NCI-H1105 (cell line): ENCODE measurements at places on chromosomes 6 and 20.

DNA sequence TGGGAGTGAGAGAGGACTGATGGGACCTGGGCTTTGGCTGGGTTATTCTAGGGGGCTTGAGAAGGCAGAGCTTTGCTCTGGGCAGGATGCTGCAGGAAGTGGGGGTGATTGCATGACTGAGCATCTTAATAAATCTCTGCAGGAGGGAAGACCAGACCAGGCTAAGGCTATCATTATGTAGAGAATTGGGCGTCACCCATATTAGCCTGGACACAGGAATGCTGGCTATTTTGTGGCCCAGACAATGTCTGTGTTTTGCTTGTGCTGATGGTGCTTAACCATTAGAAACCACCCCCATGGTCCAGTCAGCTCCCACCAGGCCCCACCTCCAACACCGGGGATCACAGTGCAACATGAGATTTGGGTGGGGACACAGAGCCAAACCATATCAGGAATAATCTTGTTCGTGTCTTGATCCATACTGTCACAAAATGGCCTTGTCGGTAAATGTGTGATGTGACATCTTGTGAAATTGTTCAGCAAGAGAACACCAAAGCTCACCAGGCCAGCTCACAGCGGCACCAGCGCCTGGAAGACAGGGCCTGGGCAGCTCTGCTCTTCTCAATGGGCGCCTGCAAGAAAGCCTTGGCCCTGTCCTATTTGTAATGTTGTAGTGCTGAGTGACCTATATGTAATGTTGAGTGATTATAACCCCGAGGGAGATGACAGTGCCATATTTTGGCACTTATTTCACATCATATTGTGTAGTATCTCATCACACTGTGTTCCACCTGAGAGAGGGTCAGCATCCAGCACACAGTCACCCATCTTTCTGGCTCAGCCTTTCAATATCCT, 211.8 kb downstream of the QKI start:
- no peak for DNase-seq

GRCh38 chr20:52075400-52075799, 116.2 kb downstream of the ZFP64 start:
- DNase-seq, result no peak

DNA sequence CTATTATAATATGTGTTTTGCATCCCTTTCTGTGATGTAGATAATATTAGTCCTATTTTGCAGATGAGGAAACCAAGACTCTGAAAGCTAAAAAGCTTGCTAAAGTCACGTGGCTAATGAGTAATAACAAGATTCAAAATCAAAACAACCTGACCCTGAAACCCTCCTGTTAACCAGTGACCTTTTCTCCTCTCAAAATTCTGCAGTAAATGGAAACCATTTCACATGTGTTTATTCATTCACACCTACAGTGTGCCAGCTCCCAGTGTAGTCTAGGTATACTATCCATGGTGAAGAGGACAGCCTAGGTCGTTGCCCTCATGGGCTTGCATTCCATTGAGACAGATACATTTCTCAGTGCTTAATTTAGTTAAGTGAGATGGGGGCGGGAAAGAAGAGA, 30.6 kb upstream of the PHACTR2 start:
- DNase-seq, result no peak

GRCh38 chr20:44404204-44405181, 49.0 kb downstream of the HNF4A start:
- no peak for DNase-seq

GRCh38 chr20:9141921-9142320, 73.0 kb downstream of the PLCB4 start:
- DNase-seq, result no peak

GRCh38 chr6:44042261-44042988, 84.8 kb downstream of the MRPL14 start:
- no peak for DNase-seq

GRCh38 chr20:45946149-45946970, 11.9 kb downstream of the PCIF1 start:
- no peak for DNase-seq
